Chondrocyte (in vitro differentiated cells): ENCODE measurements at places on chromosomes 2 and 18.
A peak's percentile ranks its signal among the peaks of the same experiment; 100 is the strongest.

GRCh38 chr2:15844211-15844801, 96.0 kb upstream of the MYCN start:
- H3K36me3 ChIP-seq = no peaks in the 10 kb centered on the region
- no peak overlapping the region for H3K4me3 ChIP-seq
- H3K27me3 ChIP-seq = peaks cover 19% of the 10 kb centered on the region
- H3K4me1 ChIP-seq = no peaks in the 10 kb centered on the region

GRCh38 chr2:132581991-132582738, 87.8 kb downstream of the LYPD1 start:
- H3K4me1 ChIP-seq = no peaks in the 10 kb centered on the region
- H3K27me3 ChIP-seq = peaks cover 12% of the 10 kb centered on the region
- H3K27ac ChIP-seq = no peak overlapping the region
- no peak for DNase-seq
- H3K36me3 ChIP-seq = no peaks in the 10 kb centered on the region

GRCh38 chr2:48940606-48941005, 185.1 kb upstream of the LHCGR start:
- H3K4me1 ChIP-seq = no peaks in the 10 kb centered on the region
- DNase-seq = no peak
- peaks cover 23% of the 10 kb centered on the region for H3K27me3 ChIP-seq
- no peak overlapping the region for H3K27ac ChIP-seq
- no peaks in the 10 kb centered on the region for H3K36me3 ChIP-seq

GRCh38 chr18:7224198-7224597, 6.7 kb upstream of the LRRC30 start:
- H3K27ac ChIP-seq = no peak overlapping the region
- no peak overlapping the region for H3K4me3 ChIP-seq
- H3K27me3 ChIP-seq = peaks cover 18% of the 10 kb centered on the region
- no peaks in the 10 kb centered on the region for H3K4me1 ChIP-seq

DNA sequence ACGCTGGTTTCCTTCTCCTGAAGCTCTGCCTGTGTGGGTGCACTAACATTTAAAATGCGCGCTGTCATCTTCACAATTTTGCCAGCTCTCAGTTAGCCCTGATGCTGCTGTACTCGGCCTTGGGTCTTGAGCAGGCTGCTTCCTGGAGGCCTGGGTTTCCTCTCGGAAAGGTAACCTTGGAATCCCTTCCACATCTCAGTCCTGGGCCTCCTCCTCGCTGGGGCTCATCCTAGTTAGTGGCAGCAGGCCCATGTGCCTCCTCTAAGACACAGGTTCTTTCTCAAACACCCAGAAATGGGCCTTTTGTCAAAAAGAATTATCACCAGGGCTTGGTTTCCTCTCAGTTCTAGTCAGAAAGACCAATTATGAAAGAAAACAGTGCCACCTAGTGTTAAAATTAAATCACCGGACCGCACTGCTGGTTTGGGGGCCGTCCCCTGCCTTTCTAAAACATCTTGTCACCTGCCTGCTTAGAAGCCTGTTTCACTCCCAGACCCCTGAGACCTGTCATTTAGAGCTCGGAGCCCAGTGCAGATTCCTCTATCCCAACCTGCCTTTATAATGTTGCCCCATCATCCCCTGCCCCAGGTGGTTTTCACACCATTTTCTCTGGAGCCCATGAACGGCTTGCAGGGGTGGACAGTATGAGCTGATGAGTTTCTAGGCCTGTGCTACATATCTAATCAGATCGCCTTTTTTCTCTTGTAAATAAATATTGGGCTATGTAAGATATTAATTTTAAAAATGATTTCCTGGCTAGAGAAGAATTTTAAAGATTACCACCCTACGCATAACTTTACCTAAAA, 42.4 kb downstream of the HK2 start:
- no peak overlapping the region for H3K4me3 ChIP-seq
- DNase-seq = no peak
- H3K27ac ChIP-seq = no peak overlapping the region
- H3K27me3 ChIP-seq = no peaks in the 10 kb centered on the region
- peaks cover 48% of the 10 kb centered on the region for H3K36me3 ChIP-seq
- peaks cover 26% of the 10 kb centered on the region for H3K4me1 ChIP-seq

- no peak overlapping the region for H3K27ac ChIP-seq
- no peaks in the 10 kb centered on the region for H3K27me3 ChIP-seq
- no peak for DNase-seq
- no peak overlapping the region for H3K4me3 ChIP-seq
- H3K36me3 ChIP-seq = peaks cover 6% of the 10 kb centered on the region
- H3K4me1 ChIP-seq = peaks cover 20% of the 10 kb centered on the region
These were observed 891.6 kb upstream of the ZEB2 start for GRCh38 chr2:145411493-145411892.

GRCh38 chr2:122061206-122061605, 305.8 kb downstream of the TSN start:
- DNase-seq = no peak
- H3K36me3 ChIP-seq = no peaks in the 10 kb centered on the region
- H3K27me3 ChIP-seq = no peaks in the 10 kb centered on the region
- H3K4me1 ChIP-seq = peaks cover 7% of the 10 kb centered on the region
- H3K4me3 ChIP-seq = no peak overlapping the region

DNA sequence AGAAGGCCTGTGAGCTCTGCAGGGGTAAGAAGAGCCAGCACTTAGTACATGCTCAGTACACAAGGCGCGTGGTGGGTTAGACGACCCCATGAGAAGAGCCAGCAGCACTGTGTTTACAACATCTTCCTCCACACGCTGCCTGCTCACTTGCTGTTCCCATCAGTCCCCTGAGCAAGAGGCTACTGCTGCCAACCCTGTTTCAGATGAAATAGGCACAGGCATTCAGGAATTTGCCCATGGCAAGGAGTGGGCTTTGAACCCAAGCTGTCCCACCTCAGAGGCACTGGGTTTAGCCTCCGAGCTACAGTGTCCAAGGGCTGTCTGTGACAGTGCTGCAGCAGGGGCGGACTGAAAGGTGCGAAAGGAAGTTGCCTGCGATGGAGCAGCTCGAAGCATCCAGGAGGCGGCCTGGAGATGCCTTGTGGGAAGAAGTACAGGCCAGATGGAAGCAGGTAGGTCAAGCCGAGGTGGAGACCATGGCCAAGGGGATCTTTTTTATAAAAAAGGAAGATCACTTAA, 121.5 kb upstream of the PXDN start:
- H3K4me3 ChIP-seq = no peak overlapping the region
- no peaks in the 10 kb centered on the region for H3K36me3 ChIP-seq
- no peak overlapping the region for H3K27ac ChIP-seq

- peak overlapping the region; percentile 86 for H3K4me3 ChIP-seq
- H3K27me3 ChIP-seq = no peaks in the 10 kb centered on the region
- H3K36me3 ChIP-seq = peaks cover 8% of the 10 kb centered on the region
- H3K4me1 ChIP-seq = peaks cover 24% of the 10 kb centered on the region
These were observed 1.2 kb downstream of the SEMA4C start for GRCh38 chr2:96868555-96869280.

- no peaks in the 10 kb centered on the region for H3K27me3 ChIP-seq
- no peak overlapping the region for H3K4me3 ChIP-seq
These were observed 178.1 kb downstream of the RAB3GAP1 start for GRCh38 chr2:135230150-135230549.

DNA sequence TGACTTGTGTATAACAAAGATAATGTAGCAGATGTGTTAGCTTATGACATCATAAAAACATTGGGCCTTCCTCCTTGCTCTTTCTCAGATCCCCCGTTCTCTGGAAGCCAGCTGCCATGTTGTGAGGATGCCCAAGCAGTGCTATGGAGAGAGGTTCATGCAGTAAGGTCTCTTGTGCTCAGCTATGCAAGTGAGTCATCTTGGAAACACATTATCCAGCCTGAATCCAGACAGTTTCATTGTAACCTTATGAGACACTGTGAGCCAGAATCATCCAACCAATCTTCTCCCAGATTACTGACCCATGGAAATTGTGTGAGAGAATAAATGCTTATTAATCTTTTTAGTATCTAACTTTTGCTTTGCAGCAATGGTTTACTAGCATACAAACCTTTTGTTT, 60.8 kb downstream of the ST6GAL2 start:
- DNase-seq = no peak
- no peak overlapping the region for H3K4me3 ChIP-seq
- peaks cover 63% of the 10 kb centered on the region for H3K36me3 ChIP-seq
